ENCODE measurements at places on chromosomes 13 and 19.
A peak's percentile ranks its signal among the peaks of the same experiment; 100 is the strongest.

- DNase-seq, result no peak
Measured at GRCh38 chr13:32257649-32258048, 57.5 kb downstream of the ZAR1L start.

DNA sequence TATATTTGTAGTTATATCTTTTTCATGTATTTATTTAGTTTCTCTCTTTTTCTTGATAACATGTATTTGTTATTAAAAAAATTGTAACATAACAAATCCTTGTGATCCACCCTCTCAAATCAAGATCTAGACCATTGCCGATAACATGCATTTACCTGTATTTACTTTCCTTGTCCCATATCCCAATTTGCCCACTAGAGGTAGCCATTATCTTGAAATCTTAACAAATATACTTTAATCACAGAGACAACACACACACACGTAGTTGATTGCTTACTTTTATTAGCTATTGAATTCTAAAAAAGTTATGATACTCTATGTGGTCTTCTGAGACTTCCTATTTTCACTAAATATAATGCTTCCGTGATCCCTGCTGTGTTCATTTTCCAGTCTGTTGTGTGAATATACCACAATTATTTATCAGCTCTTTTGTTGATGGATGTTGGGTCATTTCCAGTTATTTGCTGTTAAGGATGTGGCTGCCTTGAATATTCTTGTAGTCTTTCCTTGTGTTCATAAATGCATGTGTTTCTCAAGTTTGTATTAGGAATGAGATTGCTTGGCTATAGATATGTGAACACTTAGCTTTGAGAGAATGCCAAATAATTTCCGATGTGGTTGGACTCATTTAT lies 31.3 kb upstream of the ZMYM2 start:
- DNase-seq, result peak; percentile 11

DNA sequence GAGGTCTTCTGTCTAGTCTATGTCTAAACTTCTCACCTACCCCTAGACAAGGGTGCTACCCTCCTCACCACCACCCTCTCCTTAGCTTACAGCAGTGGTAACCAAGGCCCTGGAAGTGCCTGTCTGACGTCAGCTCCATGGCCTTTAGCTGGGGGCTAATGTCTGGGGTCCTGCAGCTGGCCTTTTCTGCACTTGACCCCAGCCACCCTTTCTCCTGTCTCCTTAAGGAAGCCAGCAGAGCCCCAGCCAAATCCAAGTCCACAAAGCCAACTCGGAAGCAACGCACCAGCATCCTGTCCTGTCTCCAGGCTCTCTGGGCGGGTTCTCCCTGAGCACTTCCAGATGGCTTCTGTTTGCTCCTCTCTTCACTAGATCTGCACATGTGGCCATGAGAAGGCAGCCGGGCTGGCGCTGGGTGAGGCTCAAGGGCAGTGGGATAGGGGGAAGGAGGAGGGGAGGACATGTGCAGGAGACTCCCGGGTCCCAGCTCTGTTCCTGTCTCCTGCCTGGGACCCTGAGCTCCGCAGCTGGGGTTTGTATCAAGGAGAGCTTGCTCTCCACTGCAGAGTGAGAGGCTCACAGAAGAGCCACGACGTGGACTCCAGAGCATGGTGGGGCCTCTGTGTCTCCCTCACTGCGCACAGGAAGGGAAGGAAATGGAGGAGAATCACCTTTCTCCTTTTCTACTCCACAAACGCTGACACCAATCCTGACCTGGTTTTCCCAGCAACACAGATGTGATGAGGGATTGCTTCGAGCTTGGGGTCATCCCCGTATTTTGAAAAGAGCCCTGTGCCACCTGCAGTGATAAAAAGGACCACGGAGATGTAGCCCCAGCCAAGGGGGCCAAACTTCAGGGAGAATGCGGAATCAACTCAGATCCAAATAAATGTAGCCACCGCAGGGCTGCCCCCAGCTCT lies 204.2 kb downstream of the USP12 start:
- no peak for DNase-seq

GRCh38 chr19:661427-662196 lies 1.4 kb downstream of the RNF126 start:
- DNase-seq, result peak; percentile 70

DNA sequence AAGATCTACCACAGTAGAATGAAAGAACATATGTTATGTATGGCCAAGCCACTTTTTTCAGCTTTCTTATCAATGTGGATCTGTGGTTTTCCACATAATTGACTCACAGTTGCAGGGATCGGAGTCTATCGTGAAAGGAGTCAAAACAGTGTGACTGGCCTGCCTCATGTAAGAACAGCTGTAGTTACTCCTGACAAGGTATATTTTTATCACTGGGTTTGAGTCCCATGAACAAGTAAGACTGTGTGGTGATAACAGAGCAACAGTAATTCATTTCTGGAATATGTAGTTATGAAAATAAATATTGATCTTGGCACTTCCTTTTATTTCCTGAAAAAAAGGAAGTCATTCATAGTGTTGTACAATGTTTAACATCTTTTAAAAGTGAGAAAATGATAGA lies 416.6 kb downstream of the KLF12 start:
- no peak for DNase-seq

DNA sequence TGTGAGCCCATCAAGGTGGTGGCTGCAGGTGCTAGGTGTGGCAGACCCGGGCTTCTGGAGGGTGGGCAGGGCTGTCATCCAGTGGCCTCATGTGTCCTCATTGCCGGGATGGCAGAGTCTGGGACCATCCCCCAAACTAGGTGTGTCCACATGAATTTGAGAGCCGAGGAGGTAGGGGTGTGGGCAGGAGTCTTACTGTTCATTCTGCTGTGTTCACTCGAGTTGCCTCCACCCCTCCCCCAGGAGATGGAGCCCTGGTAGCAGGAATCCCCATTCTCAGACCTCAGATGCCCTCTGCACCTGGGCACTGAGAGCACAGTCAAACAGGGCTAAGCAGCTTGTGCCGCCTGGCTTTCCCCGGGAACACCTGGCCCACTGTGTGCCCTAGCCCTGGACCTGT lies 22.4 kb downstream of the NAXD start:
- peak; percentile 16 for DNase-seq

DNA sequence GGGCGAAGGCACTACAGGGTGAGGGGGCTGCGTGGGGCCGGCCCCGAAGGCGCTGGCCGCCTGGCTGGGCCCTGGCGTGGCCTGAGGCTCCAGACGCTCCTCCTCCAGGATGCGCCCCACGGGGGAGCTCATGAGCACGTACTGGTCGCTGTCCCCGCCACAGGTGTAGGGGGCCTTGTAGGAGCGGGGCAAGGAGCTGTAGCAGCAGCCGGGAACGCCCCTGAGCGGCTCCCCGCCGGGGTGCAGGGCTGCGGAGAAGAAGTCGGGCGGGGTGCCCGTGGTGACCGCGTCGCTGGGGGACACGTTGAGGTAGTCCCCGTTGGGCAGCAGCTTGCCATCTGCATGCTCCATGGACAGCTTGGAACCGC lies 3.0 kb downstream of the IRS2 start:
- no peak for DNase-seq

- no peak for DNase-seq
Measured at GRCh38 chr19:35315883-35316282, 13.1 kb upstream of the CD22 start.

GRCh38 chr19:43777163-43777695 lies 3.5 kb downstream of the KCNN4 start:
- peak; percentile 78 for DNase-seq

DNA sequence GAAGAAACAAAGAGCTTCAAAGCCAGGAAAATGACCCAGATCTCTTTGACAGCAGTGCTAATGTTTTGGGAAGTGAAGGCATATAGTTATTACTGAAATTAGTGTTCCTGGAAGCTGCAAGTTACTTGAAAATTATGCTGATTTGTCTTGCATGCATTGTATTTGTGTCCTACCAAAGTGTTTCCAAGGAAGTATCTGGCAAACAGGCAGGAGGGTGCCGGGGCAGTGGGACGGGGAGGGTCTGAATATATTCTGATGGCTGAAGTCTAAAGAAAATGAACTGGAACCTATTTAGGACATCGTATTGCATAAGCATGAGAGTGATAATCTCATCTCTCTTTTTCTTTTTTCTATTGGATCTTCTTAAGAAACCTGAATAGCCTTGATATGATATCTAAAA lies 9.0 kb downstream of the RNASEH2B start:
- DNase-seq, result no peak

- no peak for DNase-seq
Measured at GRCh38 chr13:30739761-30740642, 4.7 kb downstream of the ALOX5AP start.

DNA sequence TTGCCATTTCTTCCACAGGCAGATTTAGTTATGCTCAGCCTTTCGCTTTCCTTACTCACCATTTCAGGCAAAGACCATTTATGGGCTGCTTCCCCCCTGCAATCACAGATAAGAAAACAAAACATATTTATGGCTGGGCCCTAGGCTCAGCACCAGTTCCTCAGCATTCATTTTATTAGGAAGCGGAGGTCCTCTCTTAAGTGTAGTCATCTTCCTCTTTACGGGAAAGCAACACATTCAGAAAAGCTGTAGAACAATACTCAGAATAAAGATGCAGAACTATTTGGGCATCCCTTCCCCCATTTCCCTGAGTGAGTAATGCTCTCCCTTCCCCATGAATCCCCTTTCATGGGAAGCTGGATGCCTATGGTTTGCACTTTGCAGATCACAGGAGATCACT lies 27.9 kb downstream of the FLT1 start:
- no peak for DNase-seq

DNA sequence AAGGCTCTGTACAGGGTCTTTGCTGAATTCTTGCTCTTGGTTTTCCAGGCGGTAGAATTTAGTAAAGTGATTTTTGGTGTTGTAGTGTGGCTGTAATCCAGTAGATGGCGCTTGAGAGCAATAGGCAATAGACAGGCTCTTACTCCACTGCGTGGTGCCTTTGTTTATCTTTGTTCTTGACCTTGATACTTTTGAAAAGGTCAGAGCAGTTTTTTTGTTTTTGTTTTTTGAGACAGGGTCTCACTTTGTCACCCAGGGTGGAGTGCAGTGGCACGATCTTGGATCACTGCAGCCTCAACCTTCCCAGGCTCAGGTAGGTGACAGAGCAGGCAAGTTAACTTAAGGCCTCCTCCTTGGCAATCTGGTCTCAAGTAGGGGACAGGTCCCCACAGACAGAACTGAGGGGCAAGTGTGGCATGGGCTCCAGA lies 12.2 kb upstream of the LILRA5 start:
- peak; percentile 67 for DNase-seq

GRCh38 chr13:29541400-29541799 lies 54.1 kb downstream of the SLC7A1 start:
- no peak for DNase-seq

GRCh38 chr19:35644987-35645679 lies 3.0 kb upstream of the COX6B1 start:
- DNase-seq, result peak; percentile 55

- DNase-seq, result no peak
Measured at GRCh38 chr13:87331178-87331577, 340.0 kb upstream of the SLITRK5 start.

DNA sequence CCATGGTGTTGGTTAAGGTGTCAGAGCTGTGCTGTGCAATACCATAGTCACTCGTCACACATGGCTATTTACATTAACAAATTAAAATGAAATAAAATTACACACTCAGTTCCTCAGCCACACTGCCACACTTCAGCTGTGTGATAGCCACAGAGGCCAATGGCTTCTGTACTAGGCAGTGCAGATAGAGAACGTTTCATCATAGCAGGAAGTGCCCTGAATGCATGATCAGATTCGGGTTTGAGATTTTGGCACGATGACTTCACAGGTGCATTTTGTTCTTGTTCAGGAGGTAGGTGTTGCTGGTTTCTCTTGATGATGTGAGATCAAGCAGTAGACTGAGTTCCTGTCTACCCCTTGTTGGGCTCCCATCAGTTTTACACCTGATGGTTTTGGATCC lies 6.5 kb downstream of the ARMC6 start:
- DNase-seq, result no peak

- no peak for DNase-seq
Measured at GRCh38 chr13:26839682-26840081, 79.1 kb upstream of the GPR12 start.

DNA sequence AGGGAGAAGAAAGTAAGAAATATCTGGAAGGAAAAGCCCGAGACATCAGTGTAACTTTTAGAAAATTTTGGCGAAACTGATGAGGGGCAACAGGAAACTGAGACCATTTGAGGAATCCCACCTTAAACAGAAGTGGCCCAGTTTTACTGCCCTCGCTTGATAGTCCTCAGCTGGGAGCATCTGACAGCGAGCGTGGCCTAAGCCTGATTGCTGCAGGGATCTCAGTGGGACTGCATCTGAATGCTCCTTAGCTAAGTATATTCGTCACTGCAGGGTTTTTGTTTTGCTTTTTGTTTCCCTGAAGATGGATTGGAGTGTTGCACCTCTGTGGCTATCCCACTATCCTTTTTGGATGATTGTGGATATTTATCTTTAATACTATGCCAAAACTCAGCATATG lies 262.7 kb upstream of the KLHL1 start:
- DNase-seq, result no peak

- DNase-seq, result no peak
Measured at GRCh38 chr13:30905932-30906383, at the start of gene MEDAG. Gene MEDAG (plus strand): TSS chr13:30906271. CDS start chr13:30906516, 245 bp downstream.

DNA sequence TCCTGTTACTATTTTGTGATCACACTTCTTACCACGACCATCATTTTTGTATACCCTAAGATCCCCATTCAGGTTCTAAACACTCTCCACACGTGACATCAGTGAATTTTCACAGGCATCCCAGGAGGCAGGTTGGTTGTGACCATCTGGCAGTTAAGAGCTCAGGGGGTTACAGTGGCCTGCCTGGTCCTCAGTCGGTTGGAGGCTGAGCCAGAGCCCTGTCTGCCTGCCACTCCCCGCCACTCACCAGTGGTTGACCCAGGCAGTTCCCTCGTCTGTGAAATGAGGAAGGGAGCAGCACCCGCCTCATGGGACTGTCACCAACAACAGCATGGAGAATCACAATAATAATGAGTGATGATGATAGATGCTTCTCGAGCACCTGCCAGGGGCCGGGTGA lies 36.4 kb upstream of the EHD2 start:
- DNase-seq, result no peak

GRCh38 chr19:1412995-1413800 lies 5.8 kb downstream of the DAZAP1 start:
- no peak for DNase-seq

DNA sequence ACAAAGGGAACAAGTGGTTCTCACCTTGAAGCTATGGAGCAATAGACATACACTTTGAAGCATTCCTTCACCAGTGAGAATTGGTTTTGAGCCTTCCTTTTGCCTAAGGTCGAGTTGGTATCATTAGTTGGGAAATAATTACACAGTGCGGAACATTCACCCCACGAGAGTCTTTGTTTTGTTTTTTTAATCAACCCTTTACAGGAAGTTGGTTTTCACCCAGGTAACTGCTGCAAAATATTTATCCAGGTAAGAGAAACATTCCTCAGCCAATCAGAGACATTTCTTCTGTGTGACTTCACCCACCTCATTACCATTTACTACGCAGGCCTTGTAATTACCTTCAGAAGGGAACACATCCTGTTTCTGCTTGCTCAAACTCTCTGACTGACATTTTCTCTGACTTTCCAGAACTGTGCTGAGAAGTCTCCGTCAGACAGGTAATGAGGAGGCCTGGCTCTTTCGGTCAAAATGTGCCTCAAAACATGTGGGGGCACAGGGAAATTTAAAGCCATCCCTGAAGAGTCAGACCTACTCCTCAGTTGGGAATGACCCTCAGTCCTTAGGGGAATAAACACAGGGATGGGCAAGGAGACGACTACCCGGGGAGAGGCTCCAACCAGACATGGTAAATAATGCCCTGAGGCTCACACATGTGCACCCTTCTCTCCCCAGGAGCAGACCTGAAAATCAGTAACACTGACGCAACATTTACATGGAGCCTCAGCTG lies 22.7 kb upstream of the SERP2 start:
- DNase-seq, result no peak

GRCh38 chr13:74479124-74479523 lies 344.9 kb upstream of the KLF12 start:
- DNase-seq, result no peak

GRCh38 chr13:84358601-84359000 lies 476.3 kb upstream of the SLITRK1 start:
- no peak for DNase-seq
